CD4-positive, alpha-beta T cell treated with Interferon gamma for 1 hour (primary cell): ENCODE measurements at places on chromosomes 5 and 9.

DNA sequence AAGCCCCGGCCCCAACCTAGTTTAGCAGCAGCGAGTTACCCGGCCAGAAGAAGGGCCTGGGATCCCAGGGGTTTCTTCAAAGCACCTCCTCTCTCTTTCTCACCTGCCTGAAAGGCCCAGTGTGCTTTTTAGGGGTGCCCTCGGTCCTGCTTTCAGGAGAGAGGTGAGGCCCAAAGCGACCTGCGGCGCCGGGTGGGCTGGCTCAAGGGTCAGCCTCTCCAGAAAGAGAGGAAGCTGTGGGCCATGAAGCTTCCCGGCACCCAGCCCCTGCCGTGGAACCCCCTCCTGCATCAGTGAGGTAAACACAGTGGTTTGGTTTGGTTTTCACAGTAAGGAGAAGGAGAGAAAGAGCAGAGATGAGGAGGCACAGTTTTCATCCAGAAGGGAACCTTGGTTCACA, 4.3 kb downstream of the FOXB2 start:
- no peak for DNase-seq

- no peak for DNase-seq
These were observed 83.9 kb upstream of the GRAMD2B start for GRCh38 chr5:126339215-126339805.

- no peak for DNase-seq
These were observed 775.6 kb downstream of the NR2F1-AS1 start for GRCh38 chr5:92805446-92805845.

DNA sequence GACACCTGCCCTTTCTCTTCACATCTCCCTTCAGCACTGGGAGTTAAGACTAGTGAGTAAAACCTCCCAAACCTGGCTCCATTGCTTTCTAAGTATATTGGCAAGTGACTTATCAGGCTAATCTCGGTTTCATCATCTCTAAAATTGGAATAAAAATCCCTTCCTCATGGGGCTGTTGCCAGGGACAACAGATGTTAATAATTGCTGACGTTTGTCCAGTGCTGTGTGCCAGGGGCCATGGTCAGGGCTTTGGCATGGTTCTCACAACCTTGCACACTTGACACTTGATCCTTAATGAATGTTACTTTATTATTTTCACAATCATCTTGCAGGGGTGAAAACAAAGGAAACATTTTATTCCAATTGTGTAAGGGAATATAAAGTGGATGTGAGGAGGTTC, 1262.0 kb upstream of the WWC1 start:
- DNase-seq: no peak

DNA sequence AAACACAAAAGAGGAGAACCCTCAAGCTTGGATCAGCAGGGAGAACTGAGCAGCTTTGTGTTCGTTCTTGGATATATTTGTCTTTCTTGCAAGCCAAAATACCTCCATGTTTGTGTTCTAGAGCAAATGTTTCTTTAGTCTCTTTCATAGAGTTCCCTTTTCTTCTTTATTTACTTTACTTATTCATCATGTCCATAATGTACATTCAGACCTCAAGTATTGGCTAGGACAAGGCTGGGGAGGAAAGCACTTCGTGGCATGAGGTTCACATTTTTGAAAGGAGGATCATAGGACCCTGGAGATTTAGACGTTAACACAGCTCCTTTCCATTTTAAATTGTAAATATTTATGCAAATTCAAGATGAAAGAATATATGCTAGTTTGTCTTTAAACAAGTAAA, 590.2 kb upstream of the MEF2C start:
- no peak for DNase-seq

GRCh38 chr5:32031089-32031488, 143.0 kb downstream of the GOLPH3 start:
- no peak for DNase-seq

DNA sequence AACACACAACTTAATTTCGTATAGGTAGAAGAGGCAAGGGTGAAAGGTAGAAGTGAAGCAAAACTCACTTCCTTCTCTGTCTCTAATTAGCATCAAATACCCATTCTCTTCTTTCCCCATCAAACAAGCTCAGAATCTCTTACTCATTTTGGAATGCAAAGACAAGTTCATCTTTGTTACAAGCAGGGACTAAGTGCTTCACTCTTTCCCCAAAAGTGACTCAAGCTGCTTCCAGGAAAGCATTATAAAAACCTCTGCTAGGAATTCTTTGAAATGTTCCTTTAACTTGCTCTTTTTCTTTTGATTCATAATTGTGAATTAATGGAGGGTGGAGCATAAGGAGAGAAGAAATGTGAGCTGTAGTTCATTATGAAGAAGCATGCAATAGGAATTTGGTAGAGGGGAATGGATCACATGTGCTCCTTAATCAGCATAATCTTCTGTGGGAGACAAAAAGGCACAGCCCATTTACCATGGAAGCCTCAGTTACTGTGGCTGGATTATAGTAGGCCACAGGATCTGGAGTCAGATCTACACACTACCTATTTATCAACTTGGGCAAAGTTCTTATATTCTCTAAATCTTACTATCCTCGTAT, 109.5 kb upstream of the DPYSL3 start:
- DNase-seq: no peak

GRCh38 chr5:115709585-115709984, 83.7 kb upstream of the TMED7 start:
- DNase-seq: no peak

DNA sequence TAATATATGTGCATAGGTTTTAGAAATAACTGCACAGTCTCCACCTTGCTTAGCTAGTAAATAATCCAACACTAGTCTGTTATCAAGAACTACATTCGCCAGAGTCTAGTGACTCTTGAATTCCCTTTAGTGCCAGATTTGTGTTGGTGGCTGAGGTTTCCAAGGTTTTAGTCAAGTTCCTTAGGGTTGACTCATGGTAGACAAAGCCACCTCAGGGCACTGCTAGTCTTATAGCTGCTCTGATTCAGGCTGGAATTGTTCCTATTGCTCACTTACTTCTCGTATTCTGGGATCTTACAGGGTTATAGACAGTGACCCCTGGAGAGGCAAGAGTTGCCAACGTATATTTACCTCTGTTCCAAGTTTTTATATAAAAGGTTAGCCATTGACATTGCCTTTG, 1369.8 kb upstream of the CDH9 start:
- no peak for DNase-seq

- peak; percentile 38 for DNase-seq
These were observed 77.6 kb upstream of the TMC1 start for GRCh38 chr9:72443855-72444254.

DNA sequence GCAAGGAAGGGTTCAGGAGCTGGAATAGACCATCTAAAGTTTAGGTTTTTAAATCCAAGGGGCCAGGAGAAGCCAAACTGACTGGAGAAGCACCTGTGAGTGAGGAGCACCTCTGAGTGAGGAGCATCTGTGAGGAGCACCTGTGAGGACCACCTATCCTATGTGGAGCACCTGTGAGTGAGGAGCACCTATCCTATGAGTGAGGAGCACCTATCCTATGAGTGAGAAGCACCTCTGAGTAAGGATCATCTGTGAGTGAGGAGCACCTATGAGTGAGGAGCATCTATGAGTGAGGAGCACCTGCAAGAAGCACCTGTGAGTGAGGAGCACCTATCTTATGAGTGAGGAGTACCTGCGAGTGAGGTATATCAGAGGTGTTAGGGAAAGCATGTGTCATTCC, 8.0 kb upstream of the OR1Q1 start:
- no peak for DNase-seq

GRCh38 chr9:134670851-134671281, 29.3 kb downstream of the COL5A1 start:
- DNase-seq: no peak

- DNase-seq: no peak
These were observed 142.8 kb downstream of the NSG2 start for GRCh38 chr5:174188295-174188694.

DNA sequence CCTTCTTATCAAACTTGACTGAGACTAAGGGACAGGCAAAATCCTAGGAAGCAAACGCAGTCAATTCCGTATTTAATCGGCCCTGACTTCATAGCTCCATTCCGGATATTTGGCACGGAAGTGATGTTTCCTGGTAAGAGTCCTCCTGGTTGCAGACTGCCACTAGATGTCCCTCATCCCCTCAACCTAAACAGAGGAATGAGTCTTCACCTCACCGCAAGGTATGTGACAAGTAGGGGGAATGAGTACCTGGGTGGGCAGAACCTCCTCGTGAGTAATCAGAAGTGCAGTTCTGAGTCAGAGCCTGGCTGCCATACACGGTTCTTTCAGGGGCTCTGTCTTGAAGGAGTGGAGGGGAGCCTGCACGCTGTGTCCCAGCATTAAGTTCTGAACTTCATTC, 173.6 kb downstream of the MUSK start:
- DNase-seq: no peak

- no peak for DNase-seq
These were observed 169.5 kb downstream of the ZNF608 start for GRCh38 chr5:124576848-124577409.

- no peak for DNase-seq
These were observed 152.2 kb downstream of the NR2F1-AS1 start for GRCh38 chr5:93428868-93429267.

- no peak for DNase-seq
These were observed 317.6 kb upstream of the KLF4 start for GRCh38 chr9:107807183-107807582.

- DNase-seq: no peak
These were observed 93.3 kb upstream of the PCSK5 start for GRCh38 chr9:75797085-75797580.

- DNase-seq: no peak
These were observed 341.4 kb downstream of the ARHGEF28 start for GRCh38 chr5:73967347-73967746.

GRCh38 chr5:174872271-174872670, 147.9 kb downstream of the MSX2 start:
- DNase-seq: no peak

DNA sequence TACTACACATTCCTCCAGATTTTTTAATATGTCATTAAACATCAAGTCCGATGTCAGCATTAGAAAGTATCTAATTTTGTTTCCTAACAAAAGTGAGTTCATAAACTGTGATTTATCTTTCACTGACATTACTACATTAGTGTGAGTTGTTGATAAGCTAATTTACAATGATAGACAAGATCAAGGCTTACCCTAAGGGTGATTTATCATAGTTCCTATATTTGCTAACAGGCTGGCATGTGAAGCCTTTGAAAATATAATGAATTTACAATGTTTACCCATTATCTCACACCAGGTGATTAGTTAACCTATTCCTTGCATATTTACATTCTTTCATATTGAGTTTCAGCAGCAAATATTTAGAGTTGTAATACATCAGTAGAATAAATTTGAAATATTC, 1096.9 kb upstream of the NUDT12 start:
- no peak for DNase-seq
